ENCODE measurements at places on chromosomes 13 and 19.

DNA sequence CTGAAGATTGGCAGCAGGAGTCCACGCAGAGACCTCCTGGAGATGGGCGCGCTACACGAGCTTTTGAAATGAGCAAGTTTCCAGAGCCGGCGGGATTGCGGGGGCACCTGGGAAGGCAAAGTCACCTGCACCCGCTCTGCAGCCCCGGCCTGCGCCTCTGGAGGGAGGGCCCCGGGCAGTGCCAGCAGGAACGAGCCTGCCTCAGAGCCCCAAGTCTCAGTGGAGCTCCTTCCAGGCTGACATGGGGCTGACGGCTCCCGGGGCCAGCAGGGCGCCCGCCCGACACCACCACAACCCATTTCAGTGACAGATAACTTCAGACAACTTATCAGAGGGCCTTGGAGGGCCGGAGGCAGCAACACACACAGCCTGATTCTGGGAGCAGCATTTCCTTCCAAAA, 45.0 kb downstream of the RASA3 start:
- no peak for DNase-seq

DNA sequence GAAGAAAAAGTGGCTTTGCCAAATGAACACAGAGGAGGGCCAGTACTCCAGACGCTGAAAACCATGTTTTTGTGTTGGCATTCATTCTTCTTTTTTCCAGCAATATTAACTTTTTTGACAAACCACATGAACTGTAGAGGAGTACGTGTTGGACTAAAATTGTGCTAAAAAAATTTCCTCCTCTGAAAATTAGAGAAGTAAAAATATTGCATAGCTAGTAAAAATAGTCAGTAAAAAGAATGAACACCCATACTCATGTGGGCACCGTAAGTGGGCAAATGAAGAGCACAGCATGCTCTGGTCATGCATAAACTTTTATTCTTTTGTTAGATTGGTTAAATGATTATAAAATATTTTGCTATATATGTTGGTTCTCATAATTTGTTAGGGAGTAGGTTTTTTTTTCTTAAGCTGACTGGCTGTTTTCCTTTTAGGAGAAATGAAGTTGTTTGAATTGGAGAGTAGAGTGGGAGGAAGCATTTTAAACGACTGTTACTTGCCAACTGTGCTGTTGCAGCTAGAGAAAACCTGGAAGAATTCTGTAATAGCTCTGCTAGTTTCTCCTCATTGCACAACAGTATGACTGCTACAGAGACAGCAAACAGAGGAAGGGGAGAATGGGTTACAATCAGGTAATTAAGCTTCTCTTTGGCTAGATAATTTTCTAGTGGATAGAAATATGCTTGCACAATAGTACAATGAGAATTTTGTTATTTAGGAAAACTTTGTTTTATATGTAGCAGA, 222.4 kb downstream of the KCTD12 start:
- DNase-seq = no peak

DNA sequence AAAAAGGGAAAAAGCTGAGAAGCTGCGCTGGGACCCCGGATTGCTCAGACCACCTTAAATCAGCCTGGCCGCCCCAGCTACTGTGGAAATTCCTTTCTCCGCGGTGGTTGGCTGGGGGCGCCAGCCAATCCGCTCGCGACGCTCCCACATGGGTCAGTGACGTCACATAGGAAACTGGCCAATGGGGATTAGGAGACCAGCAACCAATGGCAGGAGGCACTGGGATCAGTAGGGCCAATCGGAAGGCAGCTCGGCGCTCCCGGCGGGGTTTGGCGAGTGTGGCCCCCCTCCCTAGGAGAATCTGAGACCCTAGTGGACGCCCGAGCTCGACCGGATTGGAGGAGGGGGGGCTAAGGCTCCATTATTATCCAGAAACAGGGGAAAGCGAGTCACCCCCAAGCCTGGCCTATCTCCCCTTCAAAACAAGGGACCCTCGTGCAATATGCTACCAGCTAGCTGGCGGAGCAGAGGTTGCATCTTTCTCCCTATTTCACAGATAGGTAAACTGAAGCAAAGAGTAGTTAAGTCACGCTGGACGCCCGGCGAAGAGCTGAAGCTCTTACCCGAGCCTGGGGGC, 6.5 kb upstream of the TLE2 start:
- peak; percentile 99 for DNase-seq

GRCh38 chr13:43985422-43986072, 105.8 kb downstream of the LACC1 start:
- no peak for DNase-seq

- peak; percentile 77 for DNase-seq
These were observed 54.9 kb upstream of the SACS start for GRCh38 chr13:23488442-23488841.

DNA sequence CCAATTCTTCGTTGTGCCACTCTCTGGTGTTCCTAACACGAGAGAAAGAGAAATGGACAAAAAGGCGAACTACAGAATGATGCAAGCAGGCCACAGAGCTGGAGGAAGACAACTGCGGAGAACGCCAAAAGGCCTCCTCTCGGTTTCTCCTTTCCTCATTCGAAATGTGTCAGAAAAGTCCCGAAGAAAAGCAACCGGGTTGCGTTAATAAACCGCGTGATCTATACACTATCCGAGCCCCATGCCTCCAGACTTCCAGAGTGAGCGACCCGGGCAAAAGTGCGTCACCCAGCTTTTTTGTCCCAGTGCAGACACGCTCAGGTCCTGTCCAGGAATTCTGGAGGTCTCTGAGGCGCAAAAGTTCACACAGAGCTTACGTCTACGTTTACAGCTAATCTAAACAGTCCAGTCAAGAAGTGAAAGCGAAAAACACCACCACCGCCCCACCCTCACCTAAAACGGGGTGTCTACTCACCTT, 413 bp downstream of the N4BP2L2 start:
- DNase-seq = peak; percentile 29

DNA sequence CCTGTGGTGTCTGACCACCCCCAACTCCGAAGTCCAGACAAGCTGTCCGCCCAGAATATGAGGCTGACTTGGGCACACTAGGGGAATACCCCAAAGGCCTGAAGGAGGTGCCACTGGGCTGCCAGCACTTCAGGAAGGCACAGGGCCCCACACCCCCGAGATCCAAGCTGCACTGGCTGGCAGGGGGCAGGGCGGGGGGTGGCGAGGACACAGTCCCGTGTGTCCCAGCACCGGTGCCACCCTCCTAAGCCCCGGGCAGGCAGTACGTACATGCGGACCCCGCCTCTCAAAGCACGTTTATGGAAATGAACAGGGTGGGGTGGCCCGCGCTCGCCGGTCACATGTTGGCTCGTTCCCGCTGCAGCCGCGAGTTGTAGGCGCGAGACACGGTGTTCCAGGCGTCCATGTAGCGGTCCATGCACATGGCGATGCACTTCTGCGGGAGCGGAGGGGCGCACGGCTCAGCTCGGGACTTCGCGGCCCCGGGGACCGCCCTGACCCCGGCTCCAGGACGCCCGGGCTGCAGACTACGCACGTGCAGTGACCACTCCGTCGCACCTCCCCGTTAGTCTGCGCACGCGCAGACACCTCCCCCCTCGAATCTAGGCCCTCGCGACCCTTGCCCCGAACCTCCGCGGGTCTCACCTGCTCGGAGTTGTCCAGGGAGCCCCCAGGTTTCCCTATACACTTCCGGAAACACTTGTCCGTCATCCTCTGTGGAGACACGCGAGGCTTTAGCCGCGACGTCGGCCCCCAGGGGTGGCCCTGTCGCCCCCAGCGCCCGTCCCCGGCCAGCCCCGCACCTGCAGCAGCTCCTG, 566 bp downstream of the TIMM13 start:
- peak; percentile 39 for DNase-seq

DNA sequence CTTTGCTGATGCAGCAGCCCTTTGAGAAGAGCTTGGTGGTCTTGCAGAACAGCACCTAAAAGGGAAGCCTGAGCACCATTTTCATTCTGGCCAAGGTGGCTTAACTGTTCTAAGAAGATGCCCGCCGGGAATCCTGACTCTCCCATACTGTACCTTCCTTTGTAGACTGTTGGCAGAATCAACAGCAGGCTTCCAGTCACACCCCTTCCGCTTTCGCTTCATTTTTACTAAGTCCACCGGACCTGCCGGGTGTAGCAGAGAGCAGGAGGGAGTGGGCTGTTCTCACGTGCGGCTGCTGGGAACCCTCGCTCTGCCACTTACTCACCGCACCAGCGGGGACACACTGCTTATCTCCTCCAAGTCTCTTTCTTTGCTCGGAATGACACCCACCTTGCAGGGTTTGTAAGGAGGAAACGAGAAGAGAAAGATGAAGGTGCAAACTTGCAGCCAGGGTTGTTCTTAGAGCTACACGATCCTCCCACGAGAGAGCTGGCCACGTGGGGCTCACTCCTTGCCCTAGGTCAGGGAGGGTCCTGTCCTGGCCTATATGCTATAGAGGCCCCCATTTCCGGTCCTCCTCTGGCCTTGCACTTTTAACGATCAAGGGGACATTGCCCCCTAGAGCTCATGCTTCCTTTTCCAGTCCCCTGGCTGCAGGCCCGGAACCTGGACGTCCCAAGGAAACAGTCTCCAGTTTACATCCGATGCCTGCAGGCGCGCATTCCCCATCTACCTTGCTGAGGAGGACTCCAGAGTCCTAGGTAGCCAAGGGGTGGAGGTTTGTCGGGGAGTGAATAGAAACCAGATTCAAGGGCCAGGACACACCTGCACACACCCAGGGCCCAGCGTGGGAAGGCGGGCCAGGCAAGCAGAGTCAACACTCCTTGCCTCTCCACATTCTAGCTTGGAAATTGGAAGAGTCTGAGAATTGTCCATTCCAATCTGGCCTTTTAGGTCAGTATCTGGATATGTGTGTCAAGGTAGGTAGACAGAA, 453.6 kb downstream of the IRS2 start:
- DNase-seq = no peak

DNA sequence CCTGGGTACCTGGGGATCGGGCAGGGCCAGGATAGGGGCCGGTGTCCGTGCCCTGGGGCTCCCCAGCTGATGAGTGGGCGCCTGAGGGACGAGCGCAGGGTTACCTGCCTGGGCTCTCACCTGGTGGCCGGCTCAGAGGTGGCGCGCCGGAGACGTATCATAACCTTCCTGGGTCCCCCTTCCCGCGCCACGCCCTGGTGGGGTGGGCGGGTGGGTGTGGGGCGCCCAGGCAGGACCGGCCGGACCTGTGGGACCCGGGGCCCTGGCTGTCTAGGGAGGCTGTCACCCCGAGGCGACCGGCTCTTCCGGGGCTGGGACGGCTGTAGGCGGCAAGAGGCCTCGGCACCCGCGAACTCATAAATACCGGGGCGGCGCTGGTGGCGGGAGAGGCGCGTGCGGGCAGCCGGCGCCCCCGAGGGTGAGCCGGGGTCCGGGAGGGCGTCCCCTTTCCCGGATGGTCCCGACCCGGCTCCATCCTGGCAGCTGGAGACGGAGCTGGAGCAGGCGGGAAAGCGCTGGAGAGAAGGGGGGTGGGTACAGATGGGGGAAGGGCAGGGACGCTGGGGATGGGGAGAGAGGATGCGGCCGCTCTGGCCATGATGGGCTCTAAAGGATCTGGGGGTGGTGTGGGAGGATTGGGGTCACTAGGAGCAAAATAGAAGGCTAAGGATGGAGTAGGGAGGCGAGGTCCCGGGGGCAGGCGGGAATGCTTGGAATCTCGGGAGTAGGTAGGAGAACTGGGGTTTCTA, at the start of gene ACP7:
Gene ACP7 (plus strand): TSS at position 386 of the 749 bp plus-strand sequence. CDS start 902 bp downstream, outside the sequence.
- DNase-seq = no peak

DNA sequence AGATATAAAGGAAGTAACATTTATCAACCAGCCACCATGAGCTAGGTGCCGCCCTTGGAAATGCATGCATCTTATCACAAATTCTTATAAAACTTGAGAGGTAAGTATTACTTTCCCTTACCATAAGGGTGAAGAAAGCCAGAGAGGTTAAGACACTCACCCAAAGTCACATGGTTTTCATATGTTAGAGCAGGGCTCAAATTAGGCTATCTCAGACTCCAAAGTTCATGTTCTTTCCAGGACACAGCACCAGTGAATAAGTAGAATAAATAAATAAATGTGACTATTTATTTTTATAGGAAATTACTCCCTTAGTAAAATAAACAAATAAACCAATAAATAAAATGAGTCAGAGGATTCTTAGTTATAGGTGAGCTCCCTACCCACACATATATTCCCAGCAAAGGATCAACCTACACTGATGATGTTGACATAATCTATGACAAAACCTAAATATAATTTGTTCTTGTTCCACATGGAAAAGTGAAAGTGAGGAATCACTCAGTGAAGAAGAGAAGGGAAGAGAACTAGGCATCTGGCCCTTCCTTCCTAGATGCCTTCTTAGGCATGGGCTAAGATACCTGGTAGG, 27.2 kb downstream of the SPRY2 start:
- no peak for DNase-seq

DNA sequence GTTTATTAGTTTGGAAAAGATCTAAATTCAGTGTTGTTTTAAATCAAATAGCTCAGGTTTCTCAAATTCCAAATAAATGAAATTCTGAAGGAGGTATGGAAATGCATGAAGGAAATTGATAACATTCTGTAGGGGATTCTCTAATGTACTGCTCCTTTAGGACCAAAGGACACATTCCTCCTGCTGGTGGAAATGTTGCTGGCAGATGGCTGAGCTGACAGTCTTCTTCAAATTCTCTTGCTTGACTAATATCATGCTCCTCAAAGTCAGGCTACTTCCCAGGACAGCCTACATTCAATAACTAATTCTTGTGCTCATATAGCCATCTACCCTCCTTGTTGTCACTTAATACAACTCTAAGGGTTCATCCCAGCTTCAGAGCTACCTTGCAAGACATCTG, 1118.5 kb downstream of the PCDH9 start:
- DNase-seq = no peak

DNA sequence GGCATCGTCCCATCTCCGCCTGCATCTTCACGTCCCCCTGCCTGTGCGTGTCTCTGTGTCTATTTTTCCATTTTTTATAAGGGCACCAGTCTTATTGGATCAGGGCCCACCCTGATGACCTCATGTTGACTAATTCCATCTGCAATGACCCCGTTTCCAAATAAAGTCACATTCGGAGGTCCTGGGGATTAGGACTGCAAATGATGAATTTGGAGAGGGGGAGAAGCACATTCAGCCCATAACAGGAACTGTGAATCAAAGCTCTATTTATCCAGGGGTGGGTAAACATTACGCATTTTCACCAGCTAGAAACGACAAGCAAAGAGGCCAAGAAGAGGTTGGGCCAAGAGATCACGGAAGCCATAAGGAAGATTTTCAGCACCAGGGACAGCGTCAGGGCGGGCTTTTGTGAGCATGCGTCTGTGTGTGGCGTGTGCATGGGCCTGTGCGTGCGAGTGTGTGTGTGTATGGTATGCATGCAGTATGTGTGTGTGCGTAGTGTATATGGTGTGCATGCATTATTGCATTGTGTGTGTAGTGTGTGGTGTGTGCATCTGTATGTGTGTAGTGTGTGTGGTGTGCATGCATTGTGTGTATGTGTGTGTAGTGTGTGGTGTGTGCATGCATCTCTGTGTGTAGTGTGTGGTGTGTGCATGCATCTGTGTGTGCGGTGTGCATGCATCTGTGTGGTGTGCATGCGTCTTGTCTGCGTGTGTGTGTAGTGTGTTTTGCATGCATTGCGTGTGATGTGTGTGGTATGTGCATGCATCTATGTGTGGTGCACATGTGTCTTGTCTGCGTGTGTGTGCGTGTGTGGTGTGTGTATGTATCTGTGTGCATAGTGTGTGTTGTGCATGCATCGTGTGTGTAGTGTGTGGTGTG, 19.6 kb downstream of the CELF5 start:
- no peak for DNase-seq

Measured in NCI-H2081 (cell line).